ENCODE measurements at places on chromosomes 5 and 9. TPM values are rescaled to one million over a fixed set of nuclear protein-coding genes. Genes with fewer than 3 reads are reported as not detected.

GRCh38 chr9:19769213-19769612 is 19.6 kb downstream of the SLC24A2 start:
- DNase-seq: no peak

The INSL6 gene
- not detected for total RNA-seq

DNA sequence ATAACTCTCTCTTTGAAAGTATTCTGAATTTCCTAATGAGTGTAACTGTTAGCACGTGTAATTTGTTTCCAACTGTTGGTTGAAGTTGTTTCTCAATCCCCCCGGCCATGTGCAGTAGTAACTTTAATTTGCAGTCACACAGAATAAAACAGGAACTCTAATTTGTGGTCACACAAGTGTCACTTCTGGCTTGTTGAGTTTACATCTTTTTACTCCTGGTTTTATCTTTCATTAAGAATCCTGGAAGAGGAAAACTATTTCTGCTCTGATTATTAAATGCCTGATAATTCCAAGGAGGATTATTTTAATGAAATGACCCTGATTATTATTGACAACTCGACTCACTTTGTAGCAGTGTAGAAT is 1.2 kb downstream of the SCAMP1 start:
- no peak for DNase-seq

The ST6GALNAC4 gene
- 31.8 TPM for total RNA-seq

- peak; percentile 34 for DNase-seq
These were observed 6.1 kb downstream of the ZDHHC21 start for GRCh38 chr9:14687042-14687719.

The FGF18 gene
- 0.35 TPM for total RNA-seq

- DNase-seq: no peak
These were observed 52.6 kb downstream of the IPPK start for GRCh38 chr9:92617195-92617813.

The IZUMO3 gene
- not detected for total RNA-seq

GRCh38 chr9:7879551-7880245 is 80.1 kb upstream of the DMAC1 start:
- DNase-seq: peak; percentile 96

The ZDHHC11 gene
- under 0.01 TPM for total RNA-seq

The OBP2B gene
- total RNA-seq: not detected

- DNase-seq: peak; percentile 93
These were observed 25.7 kb downstream of the DPYSL3 start for GRCh38 chr5:147483961-147484707.

DNA sequence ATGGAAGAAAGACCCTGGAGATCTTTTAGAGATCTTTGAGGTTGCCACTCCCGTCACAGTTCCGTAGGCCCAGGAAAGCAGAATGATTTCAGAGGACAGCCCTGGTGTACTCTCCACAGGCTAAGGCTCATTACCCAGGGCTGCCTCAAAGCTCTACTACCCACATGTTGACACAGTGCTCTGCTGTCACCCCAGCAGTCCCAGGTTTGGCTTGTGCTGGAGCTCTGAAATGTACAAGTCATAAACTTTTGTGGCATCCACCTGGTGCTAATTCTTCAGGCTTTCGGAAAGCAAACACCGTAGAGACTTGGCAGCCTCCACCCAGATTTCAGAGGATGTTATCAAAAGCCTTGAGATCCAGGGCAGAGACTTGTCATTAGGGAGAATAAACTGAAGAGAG is 136.5 kb downstream of the MTRR start:
- DNase-seq: peak; percentile 1

Measured in renal cortical epithelial cell (primary cell).